ENCODE measurements at places on chromosomes 1 and 21. TPM values are rescaled to one million over a fixed set of nuclear protein-coding genes. Genes with fewer than 3 reads are reported as not detected.
A peak's percentile ranks its signal among the peaks of the same experiment; 100 is the strongest.

DNA sequence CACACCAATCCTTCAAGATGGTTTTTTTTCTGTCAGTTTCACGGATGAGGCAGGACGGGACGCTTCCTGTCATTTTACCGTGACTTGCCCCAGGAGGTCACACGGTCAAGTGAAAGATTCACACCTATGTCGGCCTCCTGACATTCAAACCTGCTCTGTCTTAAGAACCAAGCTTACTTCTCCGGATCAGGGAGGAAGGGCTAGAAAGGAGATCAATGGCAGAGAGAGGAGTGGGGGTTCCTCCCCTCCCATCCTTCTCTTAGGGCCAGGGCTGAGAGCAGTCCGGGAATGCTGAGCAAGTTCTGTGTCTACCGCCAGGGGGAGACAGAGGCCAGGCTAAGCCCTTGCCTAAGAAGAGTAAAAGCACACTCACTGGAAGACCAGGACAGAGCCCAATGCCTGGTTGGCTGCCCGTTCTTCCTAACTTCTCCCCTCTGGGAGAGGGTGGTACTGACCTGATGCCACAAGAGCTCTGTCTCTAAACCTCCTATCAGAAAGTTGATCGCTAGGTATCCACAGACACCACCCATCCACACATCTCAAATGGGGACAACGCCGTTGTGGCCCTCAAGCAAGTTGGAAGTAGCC is 1.1 kb upstream of the PPM1J start:
- H3K27me3 ChIP-seq: peaks cover 54% of the 10 kb centered on the region
- no peaks in the 10 kb centered on the region for H3K36me3 ChIP-seq
- H3K4me1 ChIP-seq: peaks cover 25% of the 10 kb centered on the region
- DNase-seq: peak; percentile 97
- H3K4me3 ChIP-seq: peak overlapping the region; percentile 95

DNA sequence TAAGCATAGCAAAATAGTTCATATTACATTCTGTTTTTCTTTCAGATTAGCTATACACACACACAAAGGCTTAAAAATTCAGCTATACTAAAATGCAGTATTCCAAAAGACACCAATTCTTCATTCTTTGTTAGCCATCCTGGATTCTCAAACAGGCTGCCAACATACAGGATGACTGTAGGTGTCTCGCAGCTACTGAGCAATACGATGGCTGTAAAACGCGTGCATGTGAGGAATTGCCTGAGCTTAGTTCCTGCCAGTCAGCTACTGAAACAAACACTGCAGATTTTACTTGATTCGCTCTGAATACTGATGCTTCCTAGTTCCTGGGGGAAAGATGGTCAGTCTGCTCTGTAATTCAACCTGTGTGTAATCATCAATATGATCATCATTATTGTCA is 24.7 kb upstream of the HMGN1 start:
- H3K4me3 ChIP-seq: no peak overlapping the region
- no peaks in the 10 kb centered on the region for H3K4me1 ChIP-seq
- H3K27me3 ChIP-seq: no peaks in the 10 kb centered on the region
- no peaks in the 10 kb centered on the region for H3K36me3 ChIP-seq
- no peak overlapping the region for H3K27ac ChIP-seq

- no peaks in the 10 kb centered on the region for H3K36me3 ChIP-seq
- peaks cover 23% of the 10 kb centered on the region for H3K4me1 ChIP-seq
- no peak overlapping the region for H3K4me3 ChIP-seq
- H3K27ac ChIP-seq: no peak overlapping the region
- DNase-seq: no peak
- no peaks in the 10 kb centered on the region for H3K27me3 ChIP-seq
Observed at GRCh38 chr1:48007047-48007446, 9.9 kb upstream of the TRABD2B start.

ADAM30 gene
- not detected for total RNA-seq

DNA sequence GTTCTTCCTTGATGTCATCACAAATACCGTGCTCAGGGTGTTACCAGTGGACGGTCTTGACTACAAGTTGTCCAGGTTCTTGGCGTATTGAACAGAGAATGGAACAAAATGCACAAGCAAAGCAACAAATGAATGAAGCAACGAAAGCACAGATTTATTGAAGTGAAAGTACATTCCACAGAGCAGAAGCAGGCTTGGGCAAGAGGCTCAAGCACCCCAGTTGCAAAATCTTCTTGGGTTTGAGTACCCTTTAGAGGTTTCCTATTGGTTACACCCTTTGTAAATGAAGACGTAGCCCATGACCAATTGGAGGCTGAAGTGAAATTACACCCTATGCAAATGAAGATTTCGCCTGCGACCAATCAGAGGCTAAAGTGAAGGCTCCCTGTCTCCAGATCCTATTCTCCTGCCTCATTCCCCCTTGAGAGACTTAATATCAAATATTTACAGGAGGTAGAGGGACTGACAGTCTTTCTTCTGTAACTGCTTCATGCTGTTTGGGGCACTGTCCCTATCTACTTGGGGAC is 38.3 kb downstream of the YY1AP1 start:
- DNase-seq: no peak
- H3K36me3 ChIP-seq: no peaks in the 10 kb centered on the region
- no peak overlapping the region for H3K27ac ChIP-seq
- H3K4me3 ChIP-seq: no peak overlapping the region
- no peaks in the 10 kb centered on the region for H3K4me1 ChIP-seq
- H3K27me3 ChIP-seq: no peaks in the 10 kb centered on the region

NTMT2 gene
- not detected for total RNA-seq

GRCh38 chr1:111192658-111193519 is 7.6 kb downstream of the DENND2D start:
- no peaks in the 10 kb centered on the region for H3K4me1 ChIP-seq
- no peak overlapping the region for H3K27ac ChIP-seq
- no peak overlapping the region for H3K4me3 ChIP-seq
- no peaks in the 10 kb centered on the region for H3K27me3 ChIP-seq

DNA sequence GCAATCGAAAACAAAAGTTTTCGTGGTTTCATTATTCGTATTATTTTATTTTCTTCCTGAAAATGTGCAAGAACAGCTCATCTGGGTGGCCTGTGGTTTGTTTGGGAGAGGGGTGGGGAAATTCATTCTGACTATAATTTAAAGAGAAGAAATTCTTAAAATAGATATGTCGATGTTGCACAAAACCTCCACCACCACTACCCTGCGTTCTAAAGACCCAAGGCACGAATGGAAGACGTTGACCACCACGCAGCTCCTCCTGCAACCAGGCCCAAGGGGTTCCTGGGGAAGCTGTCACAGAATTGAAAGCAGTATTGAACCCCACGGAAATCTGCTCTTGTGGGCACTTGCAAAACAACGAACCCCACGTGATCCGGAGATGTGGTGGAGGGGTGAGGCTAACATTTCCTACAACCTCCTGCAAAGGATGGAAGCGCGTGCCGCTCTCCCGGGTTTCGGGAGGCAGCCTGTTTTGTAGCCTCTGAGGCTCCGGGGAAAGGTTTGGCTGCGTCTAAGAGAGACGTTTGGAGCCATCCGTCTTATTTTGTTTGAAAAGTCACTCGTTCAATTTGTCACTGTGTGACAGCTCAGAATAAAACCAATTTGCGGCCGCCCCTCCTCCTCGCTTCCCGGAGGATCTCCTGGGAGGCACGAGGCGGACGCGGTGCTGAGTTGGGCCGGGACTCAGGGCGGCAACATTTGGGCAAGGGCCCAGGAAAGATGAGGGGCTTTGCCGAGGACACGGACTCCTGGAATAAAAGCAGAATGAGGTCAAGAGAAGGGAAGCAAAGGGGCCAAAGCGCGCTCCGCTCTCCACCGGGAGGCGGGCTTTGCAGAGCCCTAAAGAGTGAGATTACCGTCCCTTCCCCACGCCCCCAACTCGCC is 810 bp upstream of the HLX start:
- H3K4me1 ChIP-seq: peaks cover 57% of the 10 kb centered on the region
- no peaks in the 10 kb centered on the region for H3K36me3 ChIP-seq
- H3K27me3 ChIP-seq: peaks cover 98% of the 10 kb centered on the region
- DNase-seq: peak; percentile 38

- DNase-seq: peak; percentile 66
- no peak overlapping the region for H3K27ac ChIP-seq
- no peak overlapping the region for H3K4me3 ChIP-seq
- H3K27me3 ChIP-seq: no peaks in the 10 kb centered on the region
- H3K36me3 ChIP-seq: no peaks in the 10 kb centered on the region
Observed at GRCh38 chr1:245051349-245052221, 103.2 kb upstream of the KIF26B start.

SYNC gene
- total RNA-seq: not detected

SMIM34 gene
- total RNA-seq: not detected

TMEM54 gene
- total RNA-seq: 13.6 TPM

GRCh38 chr1:32701951-32702598 is 495 bp downstream of the SYNC start:
- peaks cover 39% of the 10 kb centered on the region for H3K27me3 ChIP-seq
- peak; percentile 48 for DNase-seq
- no peaks in the 10 kb centered on the region for H3K36me3 ChIP-seq
- peak overlapping the region; percentile 75 for H3K4me3 ChIP-seq
- peaks cover 9% of the 10 kb centered on the region for H3K4me1 ChIP-seq

DNA sequence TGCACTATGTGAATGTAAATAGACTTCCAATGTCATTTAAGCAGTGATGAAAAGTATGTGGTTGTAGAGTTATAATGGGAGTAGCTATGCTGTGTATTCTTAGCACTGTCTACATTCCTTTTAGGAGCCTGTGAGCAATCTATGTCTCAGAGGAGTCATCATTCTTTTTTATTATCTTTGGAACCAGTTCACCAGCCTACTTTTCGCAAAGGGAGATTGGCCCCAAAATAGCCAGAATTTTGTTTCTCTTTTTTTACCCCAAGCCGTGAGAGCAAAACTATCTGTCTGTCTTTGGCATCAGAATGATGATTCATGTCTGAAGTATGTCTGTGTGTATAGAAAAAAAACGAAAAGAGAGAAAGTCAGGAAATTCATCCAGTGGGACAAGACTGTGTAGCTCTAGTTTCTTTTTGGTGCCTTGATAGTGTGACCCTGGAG is 44.2 kb downstream of the OSBPL9 start:
- DNase-seq: no peak
- H3K36me3 ChIP-seq: no peaks in the 10 kb centered on the region
- no peak overlapping the region for H3K27ac ChIP-seq
- peaks cover 17% of the 10 kb centered on the region for H3K4me1 ChIP-seq

SPSB1 gene
- total RNA-seq: 6.8 TPM

ADGRL4 gene
- total RNA-seq: 1.3 TPM

GRCh38 chr1:77857552-77857951 is 30.9 kb upstream of the NEXN start:
- no peak overlapping the region for H3K4me3 ChIP-seq
- H3K27me3 ChIP-seq: no peaks in the 10 kb centered on the region
- DNase-seq: no peak
- peaks cover 3% of the 10 kb centered on the region for H3K36me3 ChIP-seq
- no peaks in the 10 kb centered on the region for H3K4me1 ChIP-seq

GRCh38 chr1:199959033-199959774 is 68.3 kb upstream of the NR5A2 start:
- H3K4me3 ChIP-seq: no peak overlapping the region
- no peak for DNase-seq
- H3K27ac ChIP-seq: no peak overlapping the region
- H3K4me1 ChIP-seq: no peaks in the 10 kb centered on the region
- H3K27me3 ChIP-seq: no peaks in the 10 kb centered on the region

DNA sequence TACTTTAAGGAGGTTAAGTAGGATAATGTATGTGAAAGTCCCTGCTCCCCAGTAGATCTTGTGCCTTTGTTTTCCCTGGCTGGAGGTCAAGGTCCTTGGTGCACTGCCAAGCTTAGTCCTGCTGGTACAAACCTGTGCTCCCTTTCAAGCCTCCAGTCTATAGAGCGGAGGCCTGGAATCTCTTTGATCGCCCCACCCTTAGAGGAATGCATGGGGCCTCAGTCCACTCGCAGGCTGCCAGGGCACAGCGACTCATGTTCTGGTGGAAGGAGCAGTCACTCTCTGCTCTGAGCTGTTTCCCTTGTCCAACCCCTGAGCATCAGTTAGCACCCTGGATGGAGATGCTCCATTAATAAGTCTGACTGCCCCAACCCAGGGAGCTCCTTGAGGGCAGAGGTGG is 121.8 kb downstream of the HMGB4 start:
- no peaks in the 10 kb centered on the region for H3K4me1 ChIP-seq
- H3K27ac ChIP-seq: no peak overlapping the region
- H3K27me3 ChIP-seq: no peaks in the 10 kb centered on the region
- no peaks in the 10 kb centered on the region for H3K36me3 ChIP-seq
